Fibroblast of mammary gland (primary cell): ENCODE measurements at places on chromosomes 2 and 18.

GRCh38 chr2:10343658-10344057 is 41.0 kb downstream of the HPCAL1 start:
- DNase-seq: no peak

DNA sequence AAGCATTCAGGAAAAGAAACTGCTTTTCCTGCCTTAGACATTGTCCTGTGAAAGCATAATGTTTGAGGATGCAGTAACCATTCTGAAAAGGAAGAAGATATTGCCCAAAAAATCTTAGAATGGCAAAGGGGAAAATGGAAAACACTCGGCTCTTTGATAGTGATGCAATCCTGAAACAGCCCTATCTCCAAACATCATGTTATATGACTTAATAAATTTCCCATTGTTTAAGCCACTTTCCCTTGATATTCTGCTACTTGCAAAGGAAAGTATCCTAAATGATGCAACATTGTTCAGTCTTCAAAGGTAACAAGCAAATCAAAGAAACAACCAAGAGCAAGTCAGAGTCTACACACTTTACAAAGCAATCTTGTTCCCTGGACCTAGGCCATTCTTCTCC is 78.5 kb downstream of the EXOC6B start:
- DNase-seq: no peak

GRCh38 chr2:54598347-54599325 is 124.8 kb upstream of the EML6 start:
- no peak for DNase-seq

- no peak for DNase-seq
These were observed 100.1 kb upstream of the ST3GAL5 start for GRCh38 chr2:85988914-85989270.

- no peak for DNase-seq
These were observed 13.9 kb downstream of the MAPRE2 start for GRCh38 chr18:35055105-35055504.

DNA sequence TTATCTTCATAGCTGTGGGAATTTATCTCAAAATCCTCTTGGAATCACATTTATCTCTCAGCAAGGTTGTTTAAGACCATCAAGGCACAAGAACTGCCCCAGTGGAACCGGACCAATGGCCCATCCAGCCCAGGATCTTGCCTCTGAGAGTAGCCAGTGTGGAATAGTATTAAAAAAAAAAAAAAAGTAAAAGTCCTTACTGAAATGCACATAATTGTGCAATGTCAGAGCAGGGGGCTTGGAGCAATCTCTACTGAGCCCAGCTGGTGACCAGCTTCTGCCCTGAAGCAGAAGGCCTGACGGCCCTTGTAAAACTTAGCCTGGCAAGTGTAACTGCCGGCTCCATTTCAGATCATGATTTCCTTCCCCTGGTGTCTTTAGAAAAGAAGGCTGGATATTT is 355.6 kb upstream of the PIK3C3 start:
- DNase-seq: no peak

DNA sequence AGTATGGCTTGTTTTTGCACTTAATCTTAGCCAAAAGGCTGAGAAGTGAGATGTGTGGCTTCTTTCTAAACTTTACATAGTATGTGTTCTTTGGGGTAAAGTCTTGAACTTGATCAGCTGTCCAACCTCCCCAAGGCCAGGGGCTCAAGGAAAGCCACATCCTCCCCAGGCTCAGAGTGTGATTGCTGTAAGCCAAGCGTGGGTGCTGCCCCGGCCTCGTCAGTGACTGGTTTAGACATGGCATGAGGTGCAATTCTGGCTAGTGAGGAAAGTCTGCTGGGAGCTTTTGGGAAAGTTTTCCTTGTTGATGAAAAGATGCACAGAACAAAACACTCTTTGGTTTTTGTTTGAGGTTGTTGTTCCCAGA is 40.2 kb downstream of the TMEM177 start:
- no peak for DNase-seq

GRCh38 chr2:211035548-211036185 is 479.3 kb downstream of the CPS1 start:
- DNase-seq: peak; percentile 40
